Smooth muscle cell of the brain vasculature (primary cell): ENCODE measurements at places on chromosomes 11 and 22.
A peak's percentile ranks its signal among the peaks of the same experiment; 100 is the strongest.

DNA sequence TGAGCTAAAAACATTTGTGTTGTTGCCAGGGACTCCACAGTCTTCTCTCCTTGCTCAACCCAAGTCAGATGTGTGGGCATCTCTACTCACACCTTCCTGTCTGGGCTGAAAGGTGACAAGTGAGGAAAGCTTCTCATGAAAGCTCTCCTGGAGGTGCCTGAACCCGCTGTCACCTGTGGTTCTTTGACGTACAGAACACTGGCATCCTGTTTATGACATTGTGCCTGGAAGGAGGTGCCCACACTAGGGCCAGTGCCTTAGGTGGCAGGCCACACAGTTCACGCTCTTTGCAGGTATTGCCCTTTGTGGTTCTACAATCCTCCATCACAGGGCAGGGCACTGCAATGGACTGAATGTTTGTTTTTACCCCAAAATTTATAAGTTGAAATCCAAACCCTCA lies 108.5 kb downstream of the CD44 start:
- no peak for DNase-seq

DNA sequence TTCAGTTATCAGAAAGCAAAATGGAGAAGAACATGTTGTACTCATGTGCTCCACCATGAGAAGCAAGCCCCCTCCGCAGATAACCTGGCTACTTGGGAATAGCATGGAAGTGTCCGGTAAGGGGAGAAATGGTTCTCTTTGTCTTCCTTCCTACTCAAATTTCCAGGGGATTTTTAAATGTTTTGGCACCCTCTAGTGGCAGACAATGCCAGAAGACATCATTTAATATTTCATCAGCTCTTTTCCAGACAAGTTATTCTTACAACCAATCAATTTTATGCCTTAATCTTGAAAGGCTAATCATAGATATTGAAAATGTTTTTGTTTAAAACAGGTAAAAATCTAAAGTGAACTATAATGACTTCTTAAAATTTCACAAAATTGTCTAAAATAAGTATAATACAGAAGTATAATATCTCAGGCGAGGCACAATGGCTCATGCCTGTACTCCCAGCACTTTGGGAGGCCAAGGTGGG lies 15.7 kb downstream of the CRTAM start:
- peak; percentile 77 for DNase-seq

DNA sequence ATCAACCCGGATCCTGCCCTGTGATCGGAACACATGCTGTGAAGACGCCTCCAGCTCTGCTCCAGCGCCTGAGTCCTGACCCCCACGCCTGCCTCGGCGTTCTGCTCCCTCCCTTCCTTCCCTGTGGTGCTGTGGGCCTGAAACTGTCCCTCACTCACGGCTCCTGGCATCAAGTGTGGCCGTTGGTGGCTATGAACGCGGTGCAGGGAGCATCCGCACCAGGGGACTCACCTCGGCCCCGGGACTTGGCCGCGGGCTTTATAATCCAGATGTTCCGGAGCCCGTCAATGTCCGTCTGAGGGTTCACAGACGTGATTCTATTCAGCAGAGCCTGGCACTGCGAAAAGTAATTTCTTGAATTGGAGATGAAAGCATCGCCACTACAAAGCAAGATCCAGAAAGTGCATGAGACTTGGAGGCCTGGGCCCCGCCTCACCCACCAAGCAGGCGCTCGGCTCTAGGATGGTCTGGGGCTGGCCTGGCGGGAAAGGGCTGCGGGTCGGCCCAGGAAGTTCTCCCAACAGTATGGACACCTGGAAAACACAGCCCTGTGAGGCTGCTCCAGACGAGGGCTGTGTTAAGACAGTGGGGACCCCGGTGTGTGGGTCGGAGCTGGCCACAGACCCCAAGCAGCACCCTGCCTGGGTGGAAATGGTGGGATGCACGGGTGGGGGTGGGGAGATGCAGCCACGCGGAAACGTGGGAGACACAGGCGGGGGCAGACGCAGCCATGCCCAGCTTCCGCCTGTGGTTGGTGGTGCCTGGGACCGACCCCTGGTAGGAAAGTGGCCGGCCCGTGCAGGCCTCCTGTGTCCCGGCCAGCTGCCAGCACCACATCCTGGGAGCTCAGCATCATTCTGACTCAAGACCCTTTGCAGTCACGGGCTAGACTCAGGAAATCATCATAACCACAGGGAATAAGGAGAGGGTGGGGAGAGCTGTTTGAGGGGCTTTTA lies 21.8 kb upstream of the IL17REL start:
- no peak for DNase-seq

GRCh38 chr11:124841201-124841600 lies 24.0 kb upstream of the ROBO3 start:
- DNase-seq = no peak

DNA sequence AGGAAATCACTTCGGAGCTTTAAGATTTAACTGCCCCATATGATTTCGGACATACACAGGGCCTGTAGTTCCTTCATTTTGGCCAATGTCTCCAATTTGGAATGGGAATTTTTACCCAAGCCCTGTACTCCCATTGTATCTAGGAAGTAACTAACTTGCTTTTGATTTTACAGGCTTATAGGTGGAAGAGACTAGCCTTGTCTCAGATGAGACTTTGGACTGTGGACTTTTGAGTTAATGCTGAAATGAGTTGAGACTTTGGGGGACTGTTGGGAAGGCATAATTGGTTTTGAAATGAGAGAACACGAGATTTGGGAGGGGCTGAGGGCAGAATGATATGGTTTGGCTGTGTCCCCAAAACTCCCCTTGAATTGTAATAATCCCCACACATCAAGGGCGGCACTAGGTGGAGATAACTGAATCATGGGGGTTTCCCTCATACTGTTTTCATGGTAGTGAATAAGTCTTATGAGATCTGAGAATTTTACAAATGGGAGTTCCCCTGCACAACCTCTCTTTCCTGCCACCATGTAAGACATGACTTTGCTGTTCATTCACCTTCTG lies 130.5 kb downstream of the LARGE1 start:
- no peak for DNase-seq

GRCh38 chr11:65085446-65085845 lies 1.4 kb downstream of the ZFPL1 start:
- no peak for DNase-seq

GRCh38 chr22:28029956-28030355 lies 110.9 kb upstream of the PITPNB start:
- DNase-seq = no peak

DNA sequence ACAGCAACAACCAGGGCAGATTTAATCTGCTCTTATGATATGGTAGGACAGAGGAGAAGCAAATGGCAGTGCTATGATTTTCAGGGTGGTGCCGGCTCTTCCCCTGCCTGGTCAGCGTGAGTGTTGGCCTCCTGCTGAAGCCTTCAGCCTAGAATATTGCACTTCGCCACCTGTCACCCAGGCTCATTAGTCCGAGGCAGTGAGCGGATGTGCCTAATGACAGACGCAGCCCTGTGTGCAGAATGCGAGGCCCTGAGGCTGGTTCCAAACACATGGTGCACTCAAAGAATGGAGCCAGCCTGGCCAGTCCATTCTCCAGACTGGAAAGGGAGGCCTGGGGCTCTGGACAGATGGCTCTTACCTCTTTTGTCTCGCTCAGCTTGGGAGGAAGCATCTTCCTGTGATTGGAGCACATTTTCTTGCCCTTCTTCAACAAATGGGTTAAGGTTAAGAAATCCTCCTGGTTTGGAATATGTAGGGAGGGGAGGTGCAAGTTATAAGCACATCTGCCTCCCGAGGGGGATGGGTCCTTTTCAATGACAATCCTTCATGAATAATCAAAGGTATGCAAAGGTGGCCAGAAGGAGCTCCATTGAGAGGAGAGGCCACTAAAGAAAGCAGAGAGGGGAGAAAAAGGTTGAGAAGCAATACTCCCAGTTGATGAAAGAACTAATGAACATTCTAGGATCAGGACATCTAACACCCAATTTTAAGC lies 39.7 kb upstream of the GALNT18 start:
- DNase-seq = no peak

DNA sequence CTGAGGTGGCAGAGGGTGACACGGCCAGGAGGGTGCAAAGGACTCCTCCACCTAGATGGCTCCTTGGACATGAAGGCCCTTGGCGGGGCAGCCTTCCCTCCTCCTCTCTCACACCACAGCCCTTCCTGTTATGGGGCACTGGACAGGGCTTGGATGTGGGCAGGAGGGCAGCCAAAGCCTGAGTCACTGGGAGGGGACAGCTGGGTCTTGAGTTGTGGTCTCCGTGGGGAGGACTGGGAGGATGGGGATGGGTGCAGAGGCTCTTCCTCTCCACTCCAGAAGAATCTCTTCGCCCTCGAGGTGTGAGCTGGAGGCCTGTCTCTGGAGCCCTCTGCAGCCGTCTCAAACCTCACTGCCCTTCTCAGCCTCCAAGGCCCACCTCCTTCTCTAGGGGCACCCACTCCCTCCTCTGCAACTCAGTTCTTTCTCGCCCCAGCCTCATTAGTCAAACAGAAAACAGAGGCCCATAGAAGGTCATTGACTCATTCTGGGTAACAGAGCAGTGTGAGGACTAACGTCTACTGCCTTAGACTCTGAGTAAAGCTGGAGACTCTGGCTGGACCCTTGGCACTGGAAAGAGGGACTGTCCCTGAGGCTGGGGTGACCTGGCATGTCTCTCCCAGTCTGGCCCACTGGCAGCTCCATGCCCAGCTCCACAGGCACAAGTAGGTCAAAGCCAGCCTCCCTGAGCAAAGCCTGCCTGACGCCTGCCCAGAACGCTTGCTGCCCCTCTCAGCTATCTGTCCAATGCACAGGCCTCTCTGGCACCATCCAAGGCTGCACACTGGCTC lies 47.5 kb upstream of the CDON start:
- no peak for DNase-seq

- no peak for DNase-seq
Measured at GRCh38 chr11:77384571-77384970, 83.1 kb upstream of the GDPD4 start.

GRCh38 chr11:58506935-58507334 lies 970 bp downstream of the OR5B21 start:
- DNase-seq = no peak

DNA sequence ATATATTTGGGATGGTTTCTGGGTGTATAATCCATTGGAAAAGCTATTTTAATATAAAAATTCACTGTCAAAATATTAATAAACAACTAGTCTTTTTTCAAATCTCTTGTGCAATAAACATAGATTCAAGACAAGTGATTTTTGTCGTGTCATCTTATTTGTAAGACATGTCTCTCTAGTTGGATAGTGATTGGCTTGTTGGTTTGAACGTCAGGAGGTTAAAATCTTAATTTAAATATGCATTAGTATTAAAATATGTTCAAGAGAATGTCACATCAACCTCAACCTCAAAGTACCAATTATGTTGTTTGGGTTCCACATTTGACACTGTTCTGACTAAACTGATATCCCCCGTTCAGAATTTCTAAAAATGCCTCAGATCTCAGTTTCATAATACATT lies 287.6 kb downstream of the CASP12 start:
- DNase-seq = no peak

- no peak for DNase-seq
Measured at GRCh38 chr22:48703265-48703941, 1124.3 kb downstream of the BRD1 start.

DNA sequence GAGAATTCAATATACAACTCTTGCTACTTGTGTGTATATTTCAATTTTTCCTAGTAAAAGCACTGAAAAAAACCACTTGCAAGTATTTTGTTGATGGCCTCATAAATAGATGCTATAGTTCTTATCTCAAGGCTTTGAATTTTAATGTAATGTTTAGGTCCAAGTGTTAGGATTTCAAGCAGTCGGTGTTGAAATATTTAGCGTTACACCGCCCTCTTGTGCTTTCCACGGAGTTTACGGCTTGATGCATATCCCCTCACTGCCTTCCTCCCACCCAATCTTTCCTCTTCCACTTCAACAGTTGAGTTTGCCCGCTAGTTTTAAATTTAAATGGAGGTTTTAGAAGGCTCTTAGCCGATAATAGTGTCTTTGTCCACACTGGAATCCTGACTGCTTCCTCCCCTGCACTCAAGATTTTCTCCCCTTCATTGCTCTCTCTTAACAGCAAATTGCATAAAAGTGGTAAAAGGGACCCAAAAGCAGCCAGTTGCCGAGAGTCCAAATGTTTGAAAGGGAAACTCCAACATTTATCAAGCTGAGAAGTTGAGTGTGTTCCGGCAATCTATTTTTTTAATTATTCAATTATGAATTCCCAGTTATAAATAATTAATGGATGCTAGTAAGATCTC lies 25.9 kb upstream of the HTATIP2 start:
- no peak for DNase-seq

DNA sequence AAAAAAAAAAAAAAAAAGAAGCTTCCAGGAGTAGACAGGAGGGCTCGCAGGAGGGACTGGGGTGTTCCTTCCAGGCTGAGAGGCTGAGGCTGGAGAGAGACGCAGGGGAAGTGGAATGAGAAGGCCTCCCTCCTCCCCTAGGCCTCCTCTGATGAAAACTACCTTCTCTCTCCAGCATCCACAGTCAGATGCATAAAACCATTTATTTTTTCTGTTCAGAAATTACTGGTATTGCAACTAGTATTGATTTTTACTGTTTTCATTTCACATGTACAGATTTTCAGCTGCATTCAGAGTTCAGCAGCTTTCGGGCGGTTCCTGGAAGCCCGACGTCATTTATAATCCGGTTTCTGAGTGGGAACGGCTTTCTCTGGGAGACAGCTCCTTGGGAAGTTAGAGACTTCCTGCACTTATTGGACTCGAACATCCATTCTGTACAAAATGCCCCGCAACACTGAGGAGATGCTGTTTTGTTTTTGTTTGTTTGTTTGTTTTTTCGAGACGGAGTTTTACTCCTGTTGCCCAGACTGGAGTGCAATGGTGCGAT lies 6.9 kb upstream of the NFAM1 start:
- no peak for DNase-seq
